ENCODE measurements at places on chromosomes 13 and 19.
A peak's percentile ranks its signal among the peaks of the same experiment; 100 is the strongest.

GRCh38 chr19:9296336-9296735, 13.3 kb downstream of the ZNF699 start:
- DNase-seq = no peak

- peak; percentile 94 for DNase-seq
Measured at GRCh38 chr19:47428177-47428894, 9.0 kb upstream of the MEIS3 start.

GRCh38 chr13:45974500-45974899, 78.0 kb downstream of the ZC3H13 start:
- no peak for DNase-seq

- no peak for DNase-seq
Measured at GRCh38 chr13:43489233-43489632, 297.5 kb downstream of the ENOX1 start.

DNA sequence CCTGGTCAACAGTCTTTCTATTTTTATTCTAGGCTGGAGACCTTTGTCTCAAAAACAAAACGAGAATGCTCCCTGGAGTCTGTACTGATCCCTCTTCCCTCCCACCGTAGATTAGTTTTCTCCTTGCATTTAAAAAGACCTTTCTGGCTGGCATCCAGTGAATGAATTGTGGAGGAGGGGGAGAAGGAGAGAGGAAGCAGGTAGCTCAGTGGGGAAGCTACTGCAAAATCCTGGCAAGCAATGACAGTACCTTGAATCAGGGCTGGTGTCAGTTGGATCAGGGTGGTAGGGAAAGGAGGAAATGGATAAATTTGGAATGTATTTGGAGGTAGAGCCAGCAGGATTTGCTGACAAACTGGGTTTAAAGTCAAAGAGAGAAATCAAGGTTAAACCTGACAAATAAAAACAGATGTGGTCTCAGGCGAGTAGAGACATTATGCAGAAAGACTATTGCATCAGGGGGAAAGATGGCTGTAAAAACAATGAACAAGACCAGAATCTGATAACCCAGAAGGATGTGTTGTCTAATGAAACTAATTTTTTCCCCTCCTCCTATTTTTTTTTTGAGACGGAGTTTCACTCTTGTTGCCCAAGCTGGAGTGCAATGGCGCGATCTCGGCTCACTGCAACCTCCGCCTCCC, 3.5 kb upstream of the CYP2S1 start:
- no peak for DNase-seq

DNA sequence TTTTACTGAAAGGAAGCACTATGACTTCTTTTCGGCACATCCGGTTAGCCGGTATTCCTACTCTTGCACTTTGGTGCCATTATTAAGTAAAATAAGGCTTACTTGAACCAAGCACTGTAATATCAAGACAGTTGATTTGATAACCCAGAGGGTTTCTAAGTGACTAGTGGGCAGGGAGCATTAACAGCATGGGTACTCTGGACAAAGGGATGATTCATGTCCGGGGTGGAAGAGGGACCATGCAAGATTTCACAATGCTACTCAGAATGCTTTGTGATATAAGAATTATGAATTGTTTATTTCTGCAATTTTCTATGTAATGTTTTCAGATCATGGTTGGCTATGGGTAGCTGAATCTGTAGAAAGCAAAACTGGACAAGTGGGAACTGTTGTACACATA, 282.1 kb downstream of the TDRD3 start:
- no peak for DNase-seq

GRCh38 chr19:1855828-1856255, 7.5 kb downstream of the KLF16 start:
- DNase-seq = no peak

DNA sequence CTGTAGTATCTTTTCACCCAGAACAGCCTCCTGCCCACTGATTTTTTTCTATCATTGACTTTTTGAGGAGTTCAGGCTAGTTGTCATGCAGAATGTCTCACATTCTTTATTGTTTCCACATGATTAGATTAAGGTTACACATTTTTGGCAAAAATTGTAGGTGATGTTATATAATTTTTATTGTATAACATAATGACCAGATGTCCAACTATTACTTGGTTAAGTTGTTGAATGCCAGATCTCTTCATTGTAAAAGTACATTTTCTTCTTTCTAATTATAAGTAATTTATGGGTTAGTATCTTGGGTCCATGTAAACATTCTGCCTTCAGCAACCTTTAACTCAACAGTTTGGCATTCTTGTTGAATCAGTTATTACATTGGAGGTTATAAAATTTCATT, 138.4 kb downstream of the POSTN start:
- no peak for DNase-seq

GRCh38 chr13:97310809-97311436, 88.8 kb downstream of the MBNL2 start:
- no peak for DNase-seq

DNA sequence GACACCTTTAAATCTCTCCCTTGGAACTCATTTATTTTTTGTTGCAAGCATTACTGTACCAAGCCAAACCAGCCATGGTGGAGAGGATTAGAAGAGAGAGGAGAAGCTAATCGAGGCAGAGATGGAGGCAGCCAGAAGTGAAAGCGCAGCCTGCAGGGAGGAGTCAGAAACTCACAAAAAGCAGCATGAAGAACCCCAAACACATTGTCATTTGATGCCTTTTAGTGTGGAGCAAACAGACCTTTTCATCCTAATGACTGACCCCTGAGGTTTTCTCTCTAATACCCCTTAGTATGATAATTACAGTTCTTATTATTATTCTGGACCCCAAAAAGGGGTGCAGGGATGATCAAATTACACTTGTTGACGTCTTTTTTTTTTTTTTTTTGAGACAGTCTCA, 62.5 kb downstream of the TNFRSF19 start:
- no peak for DNase-seq

DNA sequence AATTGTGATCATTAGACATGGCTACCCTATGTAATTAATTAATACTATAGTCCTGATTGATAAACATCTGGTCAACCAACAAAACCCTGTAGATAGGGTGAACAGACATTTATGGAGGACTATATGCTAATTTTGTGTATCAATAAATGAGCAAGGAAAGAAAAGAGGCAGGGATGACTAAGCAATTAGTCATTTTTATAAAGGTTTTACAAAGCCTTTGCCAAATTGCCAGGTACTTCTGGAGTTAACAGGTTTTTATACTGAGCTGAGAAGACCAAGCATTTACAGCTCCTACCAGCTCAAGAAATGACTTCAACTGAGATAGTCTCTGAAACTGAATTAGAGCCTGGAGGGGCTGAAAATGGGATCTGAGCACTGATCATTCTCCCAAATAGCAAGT, 186.8 kb upstream of the PRR20A start:
- DNase-seq = no peak

- peak; percentile 51 for DNase-seq
Measured at GRCh38 chr13:31172535-31172934, 10.8 kb upstream of the HSPH1 start.

DNA sequence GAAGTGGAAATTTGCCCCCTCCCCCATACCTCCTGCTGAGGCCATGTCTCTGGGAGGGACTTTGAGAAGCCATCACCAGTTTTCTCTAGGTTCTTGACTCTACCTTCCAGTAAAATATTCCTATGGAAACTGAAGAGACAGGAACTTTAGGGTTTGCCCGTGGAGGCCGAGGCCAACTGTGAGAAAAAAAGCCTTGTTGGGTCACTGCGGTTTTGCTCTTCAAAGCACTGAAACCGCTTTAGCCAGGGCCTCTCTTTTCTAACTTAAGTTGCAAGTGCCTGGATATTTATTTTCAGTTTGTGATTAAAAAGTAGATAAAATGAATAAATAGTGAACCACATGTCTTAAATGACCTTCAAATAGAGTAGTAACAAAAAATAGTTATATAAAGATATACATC, 159.7 kb upstream of the TSC22D1 start:
- no peak for DNase-seq
